ENCODE measurements at places on chromosomes 1 and 21.

- DNase-seq, result no peak
Observed at GRCh38 chr1:224786533-224787250, 142.8 kb upstream of the DNAH14 start.

DNA sequence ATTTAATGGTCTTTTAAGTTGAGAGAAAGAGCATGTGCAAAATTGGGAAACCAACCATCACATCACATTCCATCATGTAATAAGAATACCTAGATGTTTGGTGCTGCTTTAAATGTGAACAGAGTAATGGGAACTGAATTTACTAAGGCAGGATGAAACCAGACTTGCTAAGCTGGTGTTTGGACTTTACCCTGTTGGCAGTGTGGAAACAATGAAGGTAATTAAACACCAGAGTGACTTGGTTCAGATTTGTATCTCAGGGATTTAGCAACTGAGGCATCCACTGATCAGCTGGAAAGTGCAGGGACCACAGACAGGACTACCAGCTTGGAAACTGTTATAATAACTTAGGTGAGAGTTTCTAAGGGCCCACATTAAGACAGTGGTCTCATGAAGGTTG is 263.4 kb downstream of the OLFM3 start:
- DNase-seq, result no peak

- no peak for DNase-seq
Observed at GRCh38 chr1:28905921-28906666, 8.3 kb upstream of the EPB41 start.

- peak; percentile 12 for DNase-seq
Observed at GRCh38 chr1:11882814-11883538, 24.2 kb upstream of the NPPB start.

- DNase-seq, result no peak
Observed at GRCh38 chr1:32659581-32659980, 8.6 kb downstream of the RBBP4 start.

Measured in stimulated activated CD4-positive, alpha-beta T cell treated with anti-CD3 and anti-CD28 coated beads, Interleukin-15, amount 100 ng/mL, for 24 hours (primary cell).